ENCODE measurements at places on chromosomes 1 and 21. TPM values are rescaled to one million over a fixed set of nuclear protein-coding genes. Genes with fewer than 3 reads are reported as not detected.

DNA sequence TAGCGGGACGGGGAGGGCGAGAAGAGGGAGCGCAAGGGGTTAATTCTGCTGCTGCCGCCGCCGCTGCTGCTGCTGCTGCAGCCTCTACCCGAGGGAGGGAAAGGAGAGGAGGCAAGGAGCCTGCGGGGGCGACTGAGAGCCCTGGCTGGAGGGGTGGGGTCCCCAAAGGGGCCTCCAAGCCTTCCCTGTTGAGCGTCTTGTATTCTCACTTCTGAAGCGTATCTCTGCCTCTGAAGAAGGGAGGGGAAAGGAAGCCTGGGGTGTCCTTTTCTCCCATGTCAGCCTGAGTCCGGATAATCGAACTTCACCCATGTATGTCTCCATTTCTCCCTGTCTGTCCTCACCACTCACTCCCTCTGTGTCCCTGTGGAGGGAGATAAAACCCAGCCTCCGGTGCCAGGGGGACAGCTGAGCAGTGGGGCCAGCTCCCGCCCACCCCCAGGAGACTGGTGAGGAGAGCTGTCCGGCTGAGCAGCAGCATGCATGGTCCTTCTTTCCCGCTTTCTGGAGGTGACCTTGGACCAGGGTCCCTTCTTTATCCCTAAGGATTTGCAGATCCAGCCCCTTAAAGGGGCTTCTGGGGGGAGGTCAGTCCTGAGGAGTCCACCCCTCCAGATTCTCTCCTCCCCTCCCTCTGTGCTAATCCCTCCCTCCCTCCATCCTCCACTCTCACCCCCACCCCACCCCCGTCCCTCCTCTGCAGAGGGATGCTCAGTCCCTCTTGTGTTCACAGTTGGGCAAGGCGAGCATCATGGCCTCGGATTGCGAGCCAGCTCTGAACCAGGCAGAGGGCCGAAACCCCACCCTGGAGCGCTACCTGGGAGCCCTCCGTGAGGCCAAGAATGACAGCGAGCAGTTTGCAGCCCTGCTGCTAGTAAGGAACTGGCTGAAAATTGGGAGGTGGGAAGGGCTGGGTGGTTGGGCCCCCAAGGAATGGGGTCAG is 1.0 kb downstream of the NCDN start:
- H3K36me3 ChIP-seq: no peaks in the 10 kb centered on the region
- H3K4me3 ChIP-seq: peak overlapping the region; percentile 89
- peak overlapping the region; percentile 98 for H3K27ac ChIP-seq
- H3K27me3 ChIP-seq: no peaks in the 10 kb centered on the region

DNA sequence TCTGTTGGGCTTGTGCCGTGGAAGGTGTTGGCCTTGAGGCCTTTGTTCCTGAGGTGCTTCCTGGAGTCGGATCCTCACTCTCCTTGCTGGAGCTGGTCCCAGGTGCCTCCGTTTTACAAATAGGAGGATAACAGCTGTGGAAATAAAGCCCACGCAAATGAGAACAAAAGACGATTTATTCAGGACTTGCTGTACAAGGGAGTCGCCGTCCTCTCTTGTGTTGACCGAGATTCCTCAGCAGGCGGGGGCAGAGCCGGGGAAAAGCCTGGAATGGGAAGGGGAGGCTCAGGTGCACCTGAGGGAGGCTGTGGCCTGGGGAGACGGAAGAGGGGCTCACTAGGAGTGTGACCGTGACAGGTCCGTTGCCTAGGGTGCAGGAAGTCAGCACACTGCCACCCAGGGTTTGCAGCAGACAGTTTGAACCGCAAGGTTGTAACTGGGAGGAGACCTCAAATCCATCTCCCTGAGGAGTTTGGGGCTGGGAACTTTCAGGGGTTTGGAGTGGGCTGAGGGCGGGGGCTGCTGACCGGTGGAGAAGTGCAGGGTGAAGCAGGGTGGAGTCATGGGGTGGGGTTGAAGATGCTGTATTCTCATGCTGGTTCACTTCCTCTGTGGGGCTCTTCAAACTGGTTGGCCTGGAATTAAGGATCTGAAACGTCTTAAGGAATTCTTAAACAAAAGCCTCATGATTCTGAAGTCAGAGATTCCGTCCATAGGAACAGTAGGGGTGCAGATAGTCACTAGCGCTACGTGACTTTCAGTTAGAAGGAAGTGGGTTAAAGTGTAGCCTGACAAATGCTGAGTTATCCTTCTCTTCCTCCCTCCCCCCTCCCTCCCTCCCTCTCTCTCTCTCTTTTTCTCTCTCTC is 2.6 kb upstream of the CSTB start:
- H3K27ac ChIP-seq: no peak overlapping the region
- no peak for DNase-seq
- no peaks in the 10 kb centered on the region for H3K27me3 ChIP-seq

DNA sequence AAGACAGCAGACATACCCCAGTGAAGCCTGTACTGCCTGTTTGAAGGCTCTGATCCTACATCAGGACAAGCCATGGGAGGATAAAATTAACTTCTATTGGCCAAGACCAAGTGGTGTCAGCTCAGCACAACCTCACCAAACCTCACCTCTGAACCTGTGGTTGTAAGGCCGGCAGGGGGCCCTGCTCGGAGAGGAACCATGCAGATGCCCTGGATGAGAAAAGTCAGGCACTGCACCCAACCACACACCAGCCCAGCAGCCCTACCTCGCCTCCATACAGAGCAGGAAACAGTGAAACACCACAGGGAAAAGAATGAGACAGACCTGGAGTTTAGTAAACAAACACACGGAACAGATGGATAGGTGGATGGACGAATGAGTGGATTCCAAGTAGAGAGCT is 70.0 kb upstream of the PAX7 start:
- no peak overlapping the region for H3K27ac ChIP-seq
- no peaks in the 10 kb centered on the region for H3K36me3 ChIP-seq
- no peaks in the 10 kb centered on the region for H3K4me1 ChIP-seq
- no peak for DNase-seq
- no peak overlapping the region for H3K4me3 ChIP-seq

DNA sequence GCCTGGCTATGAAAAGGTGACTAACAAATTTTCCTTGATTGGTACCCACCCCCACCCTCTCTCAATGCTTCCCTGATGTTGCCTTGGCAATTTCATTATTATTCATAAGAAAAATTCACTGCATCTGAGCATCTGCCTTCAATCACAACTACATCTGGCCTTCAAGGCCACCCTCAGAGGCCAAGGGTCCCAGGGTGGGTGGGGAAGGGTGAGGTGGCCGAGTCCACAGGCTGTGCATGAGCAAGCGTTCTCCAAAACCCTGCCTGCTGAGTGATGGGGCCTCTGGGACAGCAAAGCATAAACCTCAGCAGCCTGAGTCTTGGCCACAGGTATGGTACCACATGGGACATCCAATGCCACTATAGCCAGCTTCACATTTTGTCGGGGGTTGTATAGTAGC is 198.7 kb downstream of the SLC35F3 start:
- no peaks in the 10 kb centered on the region for H3K27me3 ChIP-seq
- no peaks in the 10 kb centered on the region for H3K4me1 ChIP-seq
- H3K27ac ChIP-seq: no peak overlapping the region
- H3K36me3 ChIP-seq: no peaks in the 10 kb centered on the region
- no peak for DNase-seq

DNA sequence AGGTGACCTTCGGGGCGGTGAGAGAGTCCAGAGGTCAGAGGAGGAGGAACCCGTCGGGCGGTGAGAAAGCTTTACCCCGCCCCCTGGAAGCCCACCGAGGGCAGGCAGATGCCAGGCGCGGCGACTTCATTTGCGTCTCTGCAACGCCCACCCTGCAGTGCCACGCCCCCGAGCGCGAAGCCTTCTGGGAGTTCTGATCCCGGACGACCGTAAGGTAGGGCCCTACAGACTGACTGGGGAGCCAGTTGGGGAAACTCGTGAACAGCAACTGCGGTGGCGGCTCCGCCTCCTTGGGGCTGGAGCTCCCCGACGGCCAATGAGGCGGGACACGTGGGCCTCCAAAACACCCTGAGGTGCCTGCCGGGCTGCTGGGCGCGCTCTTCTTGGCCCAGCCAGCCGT is 46.0 kb upstream of the EDARADD start:
- H3K27me3 ChIP-seq: no peaks in the 10 kb centered on the region
- H3K4me1 ChIP-seq: no peaks in the 10 kb centered on the region
- H3K27ac ChIP-seq: no peak overlapping the region
- no peak for DNase-seq
- H3K4me3 ChIP-seq: no peak overlapping the region

GRCh38 chr1:11681071-11681771 is at the start of gene MAD2L2:
TSS of gene MAD2L2 (minus strand) at chr1:11681148. CDS start at chr1:11680601, 547 bp downstream.
- no peaks in the 10 kb centered on the region for H3K27me3 ChIP-seq
- DNase-seq: peak; percentile 90
- peaks cover 4% of the 10 kb centered on the region for H3K36me3 ChIP-seq

GRCh38 chr1:225651872-225652728 is 823 bp downstream of the ENAH start:
- no peak for DNase-seq
- peak overlapping the region; percentile 98 for H3K27ac ChIP-seq
- no peaks in the 10 kb centered on the region for H3K27me3 ChIP-seq
- H3K4me1 ChIP-seq: peaks cover 30% of the 10 kb centered on the region

DNA sequence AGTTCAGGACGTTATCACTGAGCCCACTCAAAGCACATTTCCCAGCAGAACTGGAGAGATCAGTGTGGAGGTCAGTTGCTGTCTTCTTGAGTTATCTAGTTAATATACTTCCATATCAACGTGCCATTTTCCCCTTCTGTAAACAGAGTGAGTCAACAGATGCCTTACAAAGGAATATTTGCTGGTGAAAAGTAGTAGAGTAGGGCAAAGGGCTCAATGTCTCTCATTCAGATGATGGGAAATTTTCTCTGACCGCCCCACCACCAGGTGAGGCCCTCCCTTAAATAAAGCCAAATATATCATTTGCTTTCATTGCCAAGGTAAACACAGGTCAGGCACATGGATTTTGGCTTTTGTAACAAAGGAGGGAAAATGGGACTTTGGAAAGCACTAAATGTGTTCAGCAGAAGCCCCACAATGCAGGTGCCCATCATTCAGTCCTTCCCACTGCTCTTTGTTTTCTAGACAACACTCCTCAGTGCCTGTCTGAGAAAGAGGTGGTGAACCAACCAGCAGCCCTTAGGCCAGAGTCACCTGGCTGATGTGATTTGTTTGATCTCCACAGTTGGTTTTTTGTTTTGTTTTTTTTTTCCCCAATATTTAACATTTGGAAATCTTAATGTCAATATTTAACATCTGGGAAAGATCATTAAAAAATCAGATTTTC is 40.5 kb upstream of the SAMD13 start:
- H3K36me3 ChIP-seq: no peaks in the 10 kb centered on the region
- H3K27me3 ChIP-seq: no peaks in the 10 kb centered on the region
- H3K4me1 ChIP-seq: peaks cover 6% of the 10 kb centered on the region
- DNase-seq: no peak
- H3K27ac ChIP-seq: no peak overlapping the region

DNA sequence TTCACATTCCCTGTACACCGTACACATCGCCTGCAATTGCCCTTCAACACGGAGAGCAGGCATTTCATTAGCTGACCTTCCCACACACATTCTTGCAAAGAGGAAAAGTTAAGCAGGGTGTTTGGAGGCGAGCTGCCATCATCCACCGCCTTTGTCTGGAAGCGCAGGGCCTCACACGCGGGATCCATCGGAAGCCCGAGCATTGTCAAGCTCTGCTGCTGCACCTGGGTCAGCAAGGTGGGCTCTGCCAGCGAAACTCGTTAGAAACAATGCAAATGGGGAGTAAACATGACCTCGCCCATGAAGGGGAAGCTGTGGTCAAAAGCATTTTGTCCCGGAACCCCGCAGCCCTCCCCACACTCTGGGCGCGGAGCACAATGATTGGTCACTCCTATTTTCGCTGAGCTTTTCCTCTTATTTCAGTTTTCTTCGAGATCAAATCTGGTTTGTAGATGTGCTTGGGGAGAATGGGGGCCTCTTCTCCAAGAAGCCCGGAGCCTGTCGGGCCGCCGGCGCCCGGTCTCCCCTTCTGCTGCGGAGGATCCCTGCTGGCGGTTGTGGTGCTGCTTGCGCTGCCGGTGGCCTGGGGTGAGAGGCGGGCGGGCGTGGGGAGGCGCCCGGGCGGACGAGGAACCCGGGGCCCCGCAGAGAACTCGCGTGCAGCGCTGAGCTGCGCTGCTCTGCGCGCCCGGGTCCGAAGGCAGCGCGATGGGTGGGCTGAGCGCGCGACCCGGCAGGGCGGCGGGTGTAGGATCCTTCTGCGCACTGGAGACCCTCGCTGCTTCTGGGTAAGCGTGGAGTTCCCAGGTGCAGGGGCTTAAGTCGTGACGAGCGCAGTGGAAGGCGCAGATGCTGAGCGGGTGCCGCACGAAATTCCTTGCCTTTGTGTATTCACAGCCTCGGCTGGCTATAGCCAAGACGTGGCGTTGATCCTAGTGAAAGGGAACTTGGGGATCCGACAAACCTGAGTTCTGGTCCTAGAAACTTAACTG is at the start of gene CR1:
TSS of gene CR1 (plus strand) at position 357 of the 992 bp plus-strand sequence. CDS start at position 468, 111 bp downstream.
- peaks cover 93% of the 10 kb centered on the region for H3K27me3 ChIP-seq
- DNase-seq: peak; percentile 34
- peaks cover 27% of the 10 kb centered on the region for H3K4me1 ChIP-seq
- no peaks in the 10 kb centered on the region for H3K36me3 ChIP-seq
- no peak within 1 kb of the TSS for H3K27ac ChIP-seq

GRCh38 chr1:15618077-15618654 is 908 bp downstream of the DDI2 start:
- H3K27me3 ChIP-seq: no peaks in the 10 kb centered on the region
- peaks cover 53% of the 10 kb centered on the region for H3K4me1 ChIP-seq
- no peaks in the 10 kb centered on the region for H3K36me3 ChIP-seq
- peak overlapping the region; percentile 95 for H3K4me3 ChIP-seq
- H3K27ac ChIP-seq: peak overlapping the region; percentile 89
- no peak for DNase-seq

DNA sequence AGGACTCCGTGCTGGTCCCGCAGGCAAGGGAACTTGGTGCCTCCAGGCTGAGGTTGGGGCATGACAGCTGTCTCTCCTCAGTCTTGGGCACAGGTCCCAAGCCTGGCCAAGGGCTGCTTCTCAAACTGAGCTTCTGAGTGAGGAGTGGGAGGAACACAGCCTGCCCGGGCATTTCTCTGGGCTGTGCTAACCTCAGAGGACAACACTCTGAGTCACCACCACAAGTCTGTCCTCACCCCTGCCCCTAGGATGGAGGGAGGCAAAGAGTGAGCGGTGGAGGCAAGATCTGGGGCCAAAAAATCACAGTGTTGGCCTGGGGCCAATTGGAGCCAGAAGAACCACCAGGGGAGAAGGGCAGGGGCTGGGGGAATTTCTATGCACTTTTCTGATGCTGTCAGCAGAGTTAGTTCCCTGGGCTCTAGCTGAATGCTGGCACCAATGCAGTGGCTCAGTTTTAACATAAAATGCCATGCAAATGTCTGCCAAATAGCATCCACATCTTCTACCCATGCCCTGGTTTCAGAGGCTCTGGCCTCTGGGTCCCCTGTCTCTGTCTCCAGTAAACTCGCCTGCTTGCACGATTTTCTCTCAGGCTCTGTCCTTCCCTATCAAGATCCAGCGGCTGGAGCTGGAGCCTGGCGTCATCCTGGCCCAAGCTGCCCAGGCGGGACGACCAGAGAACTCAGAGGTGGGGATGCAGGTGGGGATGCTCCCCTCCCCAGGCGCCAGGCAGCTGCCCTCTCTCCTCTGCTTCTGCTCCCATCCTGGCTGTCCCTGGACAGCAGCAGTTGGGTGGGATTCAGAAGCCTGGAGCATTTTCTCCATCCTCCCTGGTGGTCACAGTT is 11.0 kb upstream of the CDK18 start:
- DNase-seq: peak; percentile 34
- H3K27me3 ChIP-seq: no peaks in the 10 kb centered on the region
- H3K36me3 ChIP-seq: no peaks in the 10 kb centered on the region
- H3K4me1 ChIP-seq: peaks cover 41% of the 10 kb centered on the region
- H3K4me3 ChIP-seq: no peak overlapping the region

OR2L5 gene
- total RNA-seq: not detected
